RPMI7951 (cell line): ENCODE measurements at places on chromosomes 3 and 15.

DNA sequence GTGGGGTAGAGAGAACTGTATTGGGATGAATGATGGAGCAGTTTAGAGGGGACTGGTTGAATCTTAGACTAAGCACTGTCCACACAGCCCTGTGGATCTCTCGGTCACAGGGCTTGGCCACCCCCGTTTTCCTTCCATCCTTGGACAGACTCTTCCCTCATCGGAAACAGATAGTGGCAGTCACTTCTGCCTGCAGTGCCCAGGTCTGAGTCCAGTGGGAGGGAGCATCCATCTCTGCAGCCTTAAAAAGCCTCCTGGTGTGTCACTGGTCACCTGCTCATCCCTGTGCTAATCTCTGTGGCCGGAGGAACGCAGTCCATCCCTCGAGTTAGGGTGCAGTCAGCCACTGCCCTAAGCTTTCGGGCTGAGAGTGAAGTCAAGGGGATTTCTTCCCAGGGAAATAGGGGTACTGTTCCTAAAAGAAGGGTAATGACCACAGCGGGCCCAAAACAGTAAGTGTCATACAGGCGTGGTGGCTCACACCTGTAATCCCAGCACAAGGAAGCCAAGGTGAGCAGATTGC, 32.0 kb downstream of the PLA2G4D start:
- DNase-seq = no peak

- DNase-seq = peak; percentile 33
Measured at GRCh38 chr15:47750030-47750739, 32.9 kb downstream of the SEMA6D start.

DNA sequence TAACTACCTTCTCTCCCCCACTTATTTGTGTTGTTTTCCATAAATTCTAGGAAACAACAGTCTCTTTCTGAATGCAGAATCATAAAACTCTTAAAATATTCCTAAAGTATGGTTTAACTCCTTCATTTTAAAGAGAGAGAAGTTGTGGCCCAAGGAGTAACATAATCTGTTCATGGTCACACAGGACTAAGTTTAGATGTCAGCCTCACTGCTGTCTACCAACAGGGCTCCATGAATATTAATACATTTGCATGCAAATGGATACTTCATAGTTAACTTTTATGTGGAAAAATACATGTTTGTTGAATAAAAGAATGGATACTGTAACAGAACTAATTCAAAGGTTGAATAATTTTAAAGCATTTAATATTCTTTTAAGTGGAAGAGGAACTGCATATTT, 18.5 kb upstream of the IL1RAP start:
- DNase-seq = no peak

DNA sequence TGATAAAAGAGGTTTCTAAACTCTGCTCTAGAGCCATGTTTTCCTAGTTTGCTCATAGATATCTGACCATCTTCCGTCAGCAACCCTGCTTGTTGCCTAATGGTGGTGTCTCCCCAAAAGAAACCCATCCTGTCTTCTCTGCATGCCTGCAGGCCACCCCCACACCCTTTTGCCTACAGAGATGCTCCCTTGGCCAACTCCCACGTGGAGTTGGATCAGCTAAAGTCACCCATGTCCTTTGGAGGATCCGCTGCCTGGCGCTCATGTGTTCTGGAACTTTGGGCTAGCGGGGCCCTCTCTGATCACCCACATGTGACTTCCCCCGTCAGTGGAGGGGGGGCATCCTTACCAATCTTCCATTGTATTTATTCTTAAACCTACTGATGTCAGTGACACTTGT, 185.6 kb downstream of the ADAMTS17 start:
- no peak for DNase-seq

DNA sequence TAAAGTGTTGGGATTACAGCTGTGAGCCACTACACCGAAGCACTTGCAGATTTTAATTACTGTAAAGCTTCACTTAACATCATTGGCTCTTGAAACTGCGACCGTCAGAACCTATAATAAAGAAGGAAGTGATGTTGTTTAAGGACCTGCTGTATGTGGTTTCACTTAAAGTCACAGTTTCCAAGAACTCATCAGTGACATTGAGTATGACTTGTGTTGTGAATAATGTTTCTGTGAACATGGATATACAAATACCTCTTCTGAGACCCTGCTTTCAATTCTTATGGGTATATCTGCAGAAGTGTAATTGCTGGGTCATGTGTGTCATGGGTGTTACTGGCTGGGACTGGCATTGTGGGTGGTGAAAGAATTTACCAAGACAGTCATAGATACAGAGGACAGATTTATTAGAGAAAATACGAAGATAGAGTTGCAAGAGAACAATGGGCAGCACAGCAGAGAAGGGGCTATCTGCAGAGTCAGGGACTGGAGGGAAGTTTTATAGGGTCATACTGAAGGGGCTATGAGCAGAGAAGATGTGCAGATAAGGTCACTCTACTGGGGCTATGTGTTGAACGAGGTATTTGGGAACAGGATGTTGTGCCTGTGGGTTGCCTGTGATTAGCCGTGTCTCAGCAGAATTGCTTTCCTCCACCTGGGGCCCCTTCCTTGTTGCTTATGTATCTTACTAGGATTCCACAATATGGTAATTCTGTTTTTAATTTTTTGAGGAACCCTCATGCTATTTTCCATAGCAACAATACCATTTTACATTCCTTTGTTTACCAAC, 4.5 kb downstream of the NDUFB5 start:
- DNase-seq = no peak

DNA sequence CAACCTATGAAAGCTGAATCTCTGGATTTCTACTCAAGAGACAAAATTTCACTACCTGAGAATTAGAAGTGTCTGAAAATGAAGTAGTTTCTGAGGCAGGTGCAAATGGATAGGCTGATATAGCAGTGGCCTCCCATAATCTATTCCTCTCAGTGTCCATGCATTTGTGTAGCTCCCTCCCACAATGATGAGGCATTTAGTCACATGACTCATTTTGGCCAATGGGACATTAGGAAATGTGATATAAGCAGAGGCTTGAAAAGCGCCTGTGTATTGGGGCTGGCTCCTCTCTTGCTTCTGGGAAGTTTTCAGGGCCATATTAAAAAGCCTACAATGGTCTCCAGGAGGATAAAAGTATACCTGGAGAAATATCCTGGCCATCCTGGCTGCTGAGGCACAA, 79.7 kb upstream of the MRPL3 start:
- DNase-seq = peak; percentile 18

GRCh38 chr3:121654493-121655385, 6.0 kb downstream of the HCLS1 start:
- no peak for DNase-seq

DNA sequence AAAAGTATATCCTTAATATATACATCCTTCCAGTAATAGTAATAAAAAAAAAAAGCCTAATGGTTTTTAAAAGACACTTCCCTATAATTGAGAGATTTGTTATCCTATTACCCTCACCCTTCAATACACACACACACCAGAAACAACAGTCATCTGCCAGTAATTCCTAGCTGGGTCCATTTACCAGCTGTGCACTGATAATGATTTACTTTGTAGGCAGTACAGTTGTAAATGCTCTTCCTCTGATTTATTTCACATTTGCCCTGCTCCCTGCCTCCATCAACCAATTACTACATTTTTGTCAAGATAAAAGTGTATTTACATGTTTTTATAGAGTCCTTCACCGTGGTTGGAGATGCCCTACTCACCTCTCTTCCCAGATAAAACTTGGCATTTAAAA, 12.4 kb downstream of the TPM1 start:
- DNase-seq = no peak

- peak; percentile 6 for DNase-seq
Measured at GRCh38 chr3:116863822-116864589, 154.4 kb downstream of the TUSC7 start.

- DNase-seq = no peak
Measured at GRCh38 chr15:46354443-46354842, 719.6 kb downstream of the SQOR start.

- peak; percentile 24 for DNase-seq
Measured at GRCh38 chr15:65085990-65086679, 9.6 kb downstream of the KBTBD13 start.

GRCh38 chr3:197371591-197372046, 73.2 kb upstream of the DLG1 start:
- peak; percentile 46 for DNase-seq

DNA sequence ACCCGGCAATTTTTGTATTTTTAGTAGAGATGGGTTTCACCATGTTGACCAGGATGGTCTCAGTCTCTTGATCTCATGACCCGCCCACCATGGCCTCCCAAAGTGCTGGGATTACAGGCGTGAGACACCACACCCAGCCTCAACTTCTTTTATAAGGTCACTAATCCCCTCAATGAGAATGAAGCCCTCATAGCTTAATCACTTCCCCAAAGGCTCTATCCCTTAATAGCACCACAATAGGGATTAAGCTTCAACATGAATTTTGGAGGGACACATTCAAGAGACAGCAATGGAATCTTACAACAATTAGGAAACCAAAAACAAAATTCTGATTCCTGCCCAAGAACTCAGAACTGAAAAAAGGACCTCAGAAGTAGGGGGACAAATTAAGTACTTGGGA, 126.8 kb downstream of the ATP1B3 start:
- no peak for DNase-seq

GRCh38 chr3:48445277-48445882, 1.2 kb upstream of the ATRIP start:
- DNase-seq = no peak

DNA sequence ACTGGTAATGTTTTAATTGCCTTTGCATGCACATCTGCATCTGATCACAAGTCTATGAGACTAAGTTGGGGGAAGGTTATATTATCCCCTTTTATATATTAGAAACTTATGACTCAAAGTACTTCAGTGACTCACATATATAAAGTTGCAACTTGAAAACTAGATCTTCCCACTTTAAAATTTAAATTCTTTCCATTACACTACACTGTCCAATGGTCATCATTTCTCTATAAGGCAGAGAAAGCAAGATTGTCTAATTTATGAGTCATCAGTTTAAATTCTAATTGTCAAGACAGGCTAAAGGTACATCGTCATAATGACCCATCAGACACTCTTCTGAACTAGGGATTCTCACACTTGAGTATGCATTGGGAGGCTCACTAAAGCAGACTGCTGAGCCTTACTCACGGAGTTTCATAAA, 37.9 kb downstream of the CPA3 start:
- DNase-seq = no peak

DNA sequence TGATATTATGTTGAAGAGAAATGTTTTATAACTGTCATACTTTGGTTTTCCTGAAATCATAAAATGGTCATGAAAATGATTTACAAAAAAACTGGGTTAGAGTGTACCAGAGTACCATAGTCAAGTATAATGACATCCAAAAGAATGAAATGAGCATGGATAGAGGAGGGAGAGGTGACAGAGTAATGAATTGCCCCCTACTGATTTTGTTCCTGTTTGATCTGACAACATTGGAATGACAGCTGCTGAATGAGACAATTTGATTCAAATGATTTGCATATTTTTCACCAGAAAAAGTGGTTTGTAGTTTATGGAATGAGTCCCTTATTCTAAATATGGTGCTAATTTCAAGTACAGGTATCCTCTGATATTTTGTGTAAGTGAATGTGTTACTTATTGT, 271.7 kb downstream of the CNTN4 start:
- no peak for DNase-seq

- DNase-seq = no peak
Measured at GRCh38 chr3:178586076-178586475, 49.8 kb downstream of the KCNMB2 start.

DNA sequence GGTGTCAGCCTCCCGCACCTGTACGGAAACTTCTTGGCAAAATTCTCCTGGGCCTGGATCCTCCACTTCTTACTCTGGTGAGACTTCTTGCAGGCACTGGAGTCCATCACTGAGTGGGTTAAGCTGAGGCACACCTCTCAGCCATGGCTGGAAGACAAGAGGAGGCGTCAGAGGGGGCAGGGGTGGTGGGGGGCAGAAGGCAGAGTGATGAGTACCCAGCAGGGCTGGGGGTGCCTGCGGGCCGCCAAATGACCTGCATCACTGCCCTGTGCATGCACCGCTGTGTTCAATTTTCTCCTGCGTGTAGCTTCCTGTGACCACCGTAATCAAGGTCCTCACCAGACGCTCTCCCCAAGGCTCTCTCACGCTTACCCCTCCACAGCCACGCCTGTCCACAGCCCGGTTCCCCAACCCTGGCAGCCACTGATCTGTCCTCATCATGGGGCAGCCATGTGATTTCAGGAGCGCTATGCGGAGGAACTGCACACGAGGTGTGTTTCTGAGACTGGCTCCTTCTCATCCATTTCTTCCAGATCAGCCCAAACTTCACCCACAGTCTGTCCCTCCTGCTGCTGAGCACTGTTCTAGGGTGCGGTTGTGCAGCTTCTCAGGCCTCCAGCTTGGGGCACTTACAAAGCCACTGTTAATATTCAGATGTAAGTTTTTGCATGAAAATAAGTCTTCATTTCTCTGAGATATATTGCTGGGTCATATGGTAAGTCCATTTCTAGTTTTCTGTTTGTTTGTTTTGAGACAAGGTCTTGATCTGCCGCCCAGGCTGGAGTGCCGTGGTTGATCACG, 5.2 kb downstream of the C3orf22 start:
- DNase-seq = no peak

- peak; percentile 15 for DNase-seq
Measured at GRCh38 chr15:42736178-42736792, 643 bp downstream of the CDAN1 start.

DNA sequence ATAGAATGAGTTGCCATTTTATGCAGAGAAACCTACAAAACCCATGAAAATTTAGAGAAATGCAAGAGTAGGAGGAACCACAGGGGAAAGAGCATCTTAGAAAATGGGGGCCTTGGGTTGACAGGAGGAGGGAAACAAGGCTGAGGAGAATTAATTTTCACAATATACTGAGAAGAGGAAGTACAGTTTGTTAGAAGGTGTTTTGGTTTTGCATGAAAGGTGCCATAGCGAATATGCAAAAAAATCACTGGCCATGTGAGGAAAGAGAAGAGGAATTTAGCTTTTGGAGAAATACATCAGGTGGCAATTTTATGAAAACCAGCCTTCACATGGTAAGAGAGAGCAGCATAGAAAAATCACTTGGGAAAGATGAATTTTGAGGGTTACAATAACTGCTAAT, 413.9 kb upstream of the C2CD4B start:
- no peak for DNase-seq
